CD8-positive, alpha-beta memory T cell (primary cell): ENCODE measurements at places on chromosomes 7 and 10. TPM values are rescaled to one million over a fixed set of nuclear protein-coding genes. Genes with fewer than 3 reads are reported as not detected.

- DNase-seq: no peak
Observed at GRCh38 chr10:80946957-80947726, 409.4 kb downstream of the SH2D4B start.

- DNase-seq: no peak
Observed at GRCh38 chr7:99943641-99944496, 14.4 kb upstream of the GJC3 start.

GRCh38 chr10:116536810-116537209, 8.9 kb upstream of the PNLIP start:
- no peak for DNase-seq

SH3PXD2A gene
- 7.7 TPM for total RNA-seq
